ENCODE measurements at places on chromosomes 6 and 20.

- DNase-seq = no peak
Measured at GRCh38 chr20:45176526-45177267, 2.0 kb downstream of the PI3 start.

- DNase-seq = no peak
Measured at GRCh38 chr20:10551732-10552724, 116.9 kb downstream of the SLX4IP start.

DNA sequence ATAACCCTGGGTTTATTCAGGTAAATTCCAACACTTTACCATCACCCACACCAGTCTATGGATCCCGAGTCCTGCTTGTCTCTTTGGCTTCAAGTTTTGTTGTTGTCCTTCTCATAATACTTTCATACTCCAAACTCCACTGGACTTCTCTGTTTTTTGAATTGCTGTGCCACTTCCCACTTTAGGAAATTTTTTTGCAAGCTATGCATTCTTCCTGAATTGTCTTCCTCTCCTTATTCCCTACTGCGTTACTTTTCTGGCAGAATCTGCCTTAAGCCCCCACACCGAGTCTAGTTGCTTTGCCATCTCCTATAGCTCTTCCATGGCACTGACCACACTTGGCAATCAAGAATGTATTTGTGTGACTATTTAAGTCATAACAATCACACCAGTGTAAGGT lies 96.1 kb downstream of the TSHZ2 start:
- no peak for DNase-seq

DNA sequence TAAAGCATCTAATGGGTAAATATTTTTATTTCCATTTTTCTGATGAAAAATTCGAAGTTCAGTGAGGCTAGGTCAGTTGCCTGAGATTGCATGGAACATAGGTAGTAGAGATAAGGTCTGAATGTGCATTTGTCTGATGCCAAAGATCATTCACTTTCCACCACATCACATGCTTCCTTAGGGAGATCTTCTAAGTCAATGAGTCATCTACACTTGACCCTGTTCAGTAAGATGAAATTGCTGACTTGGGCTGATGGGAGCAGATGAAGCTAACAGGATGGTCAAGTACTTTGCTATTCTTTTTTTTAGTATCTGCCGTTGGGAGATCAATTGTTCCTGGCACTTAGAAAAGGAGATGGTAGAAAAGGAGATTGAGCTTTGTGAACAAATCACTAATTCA lies 511.3 kb downstream of the PHF3 start:
- no peak for DNase-seq

GRCh38 chr6:138526822-138527235 lies 27.5 kb upstream of the NHSL1 start:
- no peak for DNase-seq

DNA sequence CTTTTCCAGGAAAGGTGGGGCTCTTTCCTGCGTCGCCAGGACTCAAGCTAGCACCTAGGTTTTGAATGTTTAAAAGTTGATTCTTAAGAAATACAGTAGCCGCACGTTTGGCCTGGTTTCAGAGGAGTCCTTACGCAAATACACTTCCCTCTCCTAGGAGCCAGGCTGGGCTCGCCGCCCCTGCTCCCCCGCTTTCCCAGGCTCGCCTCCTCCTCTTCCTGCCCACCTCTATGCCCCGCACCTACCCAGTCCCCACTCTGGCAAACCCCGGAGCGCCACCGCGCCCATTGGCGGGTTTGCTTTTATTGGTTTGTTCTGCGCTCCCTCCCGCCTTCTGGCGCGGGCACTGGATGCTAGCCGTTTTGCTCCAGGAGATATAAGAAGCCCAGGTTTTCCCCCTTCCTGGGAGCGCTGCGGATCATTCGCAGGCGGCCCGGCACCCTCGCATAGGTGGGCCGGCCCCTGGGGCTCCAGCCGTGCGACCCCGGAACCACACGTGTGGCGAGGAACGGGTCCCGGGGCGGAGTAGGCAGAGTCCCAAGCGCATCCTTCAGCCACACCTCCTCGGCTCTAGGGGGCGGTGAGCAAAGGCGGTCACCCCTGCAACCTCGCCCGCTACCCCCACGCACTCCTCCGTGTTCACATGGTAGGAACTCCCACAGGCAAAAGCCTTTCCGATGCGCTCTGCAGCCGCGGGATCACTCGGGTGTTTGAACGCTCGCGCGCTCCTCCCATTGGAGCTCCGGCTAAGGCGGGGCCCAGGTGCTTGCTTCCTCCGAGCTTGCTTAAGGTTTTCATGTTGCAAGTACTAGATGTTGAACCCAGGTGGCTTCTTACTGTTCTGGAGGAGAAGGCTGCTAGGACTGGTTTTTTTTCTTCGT lies 119.0 kb downstream of the RTN4IP1 start:
- DNase-seq = peak; percentile 92

- no peak for DNase-seq
Measured at GRCh38 chr6:142721215-142721920, 223.6 kb downstream of the HIVEP2 start.

DNA sequence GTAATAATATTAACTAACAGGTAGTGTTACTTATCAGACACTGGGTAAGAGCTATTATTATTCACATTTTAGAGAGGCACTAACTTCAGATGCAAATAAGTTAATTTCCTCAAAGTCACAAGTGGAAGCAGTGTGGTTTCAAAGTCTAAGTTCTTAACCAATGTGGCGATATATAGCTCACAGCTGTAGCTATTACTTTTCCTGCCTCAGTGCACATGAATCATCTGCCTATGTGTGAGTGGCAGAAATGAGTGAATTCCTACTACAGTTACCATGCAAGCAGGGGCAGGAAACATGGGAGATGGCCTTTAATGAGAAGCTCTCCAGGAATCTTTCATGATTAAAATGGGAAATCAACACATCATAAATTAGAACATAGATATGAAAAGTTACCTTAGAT lies 126.2 kb upstream of the EYA4 start:
- DNase-seq = no peak
